Testis (tissue), 5 donors: ENCODE measurements at places on chromosomes 5 and 9. TPM values are rescaled to one million over a fixed set of nuclear protein-coding genes. Genes with fewer than 3 reads are reported as not detected.

Gene KIF3A
- total RNA-seq: 30.8 TPM

Gene SLC1A3
- 10.8 TPM for total RNA-seq

Gene LCN12
- total RNA-seq: 27.8 TPM

Gene HTR1A
- 0.24 TPM for total RNA-seq

Gene PRR16
- total RNA-seq: 0.68 TPM

Gene NMUR2
- total RNA-seq: 5.0 TPM

Gene SPINK7
- not detected for total RNA-seq

Gene NIM1K
- 0.68 TPM for total RNA-seq

- H3K27ac ChIP-seq: no peak overlapping the region
- H3K36me3 ChIP-seq: no peaks in the 10 kb centered on the region
- H3K27me3 ChIP-seq: no peaks in the 10 kb centered on the region
These were observed 18.3 kb downstream of the PTGES2 start for GRCh38 chr9:128109050-128109709.

- peaks cover 3% of the 10 kb centered on the region for H3K4me1 ChIP-seq
- peak; percentile 21 for DNase-seq
- H3K27me3 ChIP-seq: no peaks in the 10 kb centered on the region
- H3K27ac ChIP-seq: no peak overlapping the region
These were observed 70.8 kb downstream of the ACTL7B start for GRCh38 chr9:108784998-108785397.

- no peaks in the 10 kb centered on the region for H3K36me3 ChIP-seq
- no peak overlapping the region for H3K27ac ChIP-seq
- H3K27me3 ChIP-seq: no peaks in the 10 kb centered on the region
- no peak for DNase-seq
- peaks cover 18% of the 10 kb centered on the region for H3K4me1 ChIP-seq
- peak overlapping the region; percentile 98 for H3K4me3 ChIP-seq
These were observed 416 bp upstream of the SNX18 start for GRCh38 chr5:54517174-54517511.

DNA sequence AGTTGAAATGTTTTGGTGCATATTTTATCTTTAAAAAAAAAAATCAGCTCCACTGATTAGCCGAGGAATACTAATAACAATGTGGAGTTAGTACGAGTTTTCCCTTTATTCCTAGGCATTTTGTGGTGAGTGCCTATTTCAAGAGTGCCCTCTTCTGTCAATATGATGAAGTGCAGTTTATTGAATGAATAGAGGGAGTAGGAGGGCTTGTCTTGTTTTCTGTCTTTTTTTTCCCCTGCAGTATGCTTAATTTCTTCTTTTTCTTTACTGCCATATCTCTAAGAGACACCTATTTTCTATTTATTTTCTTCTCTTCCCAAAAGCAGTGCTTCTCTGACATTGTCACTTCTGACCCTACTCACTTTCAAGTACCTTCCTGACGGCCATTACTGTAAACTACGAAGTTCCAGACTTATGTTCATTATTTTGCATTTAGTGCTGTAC is 169.6 kb upstream of the PITX1 start:
- H3K36me3 ChIP-seq: no peaks in the 10 kb centered on the region
- no peak for DNase-seq
- H3K4me1 ChIP-seq: no peaks in the 10 kb centered on the region
- no peaks in the 10 kb centered on the region for H3K27me3 ChIP-seq
- H3K4me3 ChIP-seq: no peak overlapping the region

GRCh38 chr9:78014776-78015175 is 16.8 kb downstream of the GNAQ start:
- DNase-seq: no peak
- peaks cover 8% of the 10 kb centered on the region for H3K4me1 ChIP-seq
- no peak overlapping the region for H3K4me3 ChIP-seq

- no peaks in the 10 kb centered on the region for H3K36me3 ChIP-seq
- peaks cover 17% of the 10 kb centered on the region for H3K4me1 ChIP-seq
- H3K27ac ChIP-seq: peak overlapping the region; percentile 98
- no peak overlapping the region for H3K4me3 ChIP-seq
These were observed 28.4 kb downstream of the ZFP62 start for GRCh38 chr5:180832638-180833068.

DNA sequence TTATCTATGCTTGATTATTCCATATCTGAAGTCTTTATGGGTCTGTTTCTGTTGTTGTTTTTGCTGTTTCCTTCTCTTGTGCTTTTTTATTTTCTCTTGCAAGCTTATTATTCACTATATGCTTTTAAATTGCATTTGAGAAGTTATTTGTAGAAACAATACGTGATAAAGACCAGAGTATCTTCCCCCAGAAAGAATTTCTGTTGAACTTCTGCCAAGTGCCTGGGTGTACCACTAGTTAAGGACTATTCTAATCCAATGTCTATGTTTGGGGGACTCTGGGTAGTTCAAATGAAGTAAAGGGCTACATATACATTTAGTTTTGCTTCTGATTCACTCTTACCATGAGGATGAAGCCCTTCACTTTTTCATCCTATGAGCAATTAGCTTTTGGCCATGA is 54.3 kb downstream of the SLF1 start:
- H3K4me3 ChIP-seq: no peak overlapping the region
- no peaks in the 10 kb centered on the region for H3K36me3 ChIP-seq
- DNase-seq: no peak
- no peak overlapping the region for H3K27ac ChIP-seq
- H3K4me1 ChIP-seq: no peaks in the 10 kb centered on the region
- no peaks in the 10 kb centered on the region for H3K27me3 ChIP-seq

GRCh38 chr9:16136961-16137360 is 584.1 kb downstream of the CCDC171 start:
- H3K36me3 ChIP-seq: no peaks in the 10 kb centered on the region
- no peak overlapping the region for H3K4me3 ChIP-seq
- H3K4me1 ChIP-seq: no peaks in the 10 kb centered on the region
- DNase-seq: no peak

DNA sequence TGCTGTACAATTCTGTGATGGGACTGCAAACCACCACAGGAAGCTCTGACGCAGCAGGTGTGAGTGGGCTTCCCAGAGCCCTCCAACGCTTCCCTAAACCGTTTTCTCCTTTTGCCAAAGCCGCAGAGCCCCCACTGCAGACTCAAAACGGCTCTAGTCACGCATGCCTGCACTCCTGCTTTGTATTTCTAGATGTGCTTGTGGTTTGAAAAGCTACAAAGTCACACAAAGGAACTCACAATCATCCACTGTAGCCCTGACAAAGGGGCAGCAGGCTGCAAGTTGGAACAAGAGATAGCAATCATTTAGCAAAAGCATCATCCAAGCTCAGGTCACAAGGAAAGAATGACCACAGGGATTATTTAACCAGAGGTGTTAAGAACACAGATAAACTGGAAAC is 79.3 kb downstream of the PTPN3 start:
- H3K27ac ChIP-seq: no peak overlapping the region
- no peaks in the 10 kb centered on the region for H3K27me3 ChIP-seq
- no peak overlapping the region for H3K4me3 ChIP-seq
- DNase-seq: no peak

GRCh38 chr9:92723299-92723625 is 41.4 kb downstream of the BICD2 start:
- H3K27ac ChIP-seq: no peak overlapping the region
- H3K27me3 ChIP-seq: no peaks in the 10 kb centered on the region
- DNase-seq: no peak
- H3K4me1 ChIP-seq: peaks cover 8% of the 10 kb centered on the region
- H3K4me3 ChIP-seq: no peak overlapping the region

DNA sequence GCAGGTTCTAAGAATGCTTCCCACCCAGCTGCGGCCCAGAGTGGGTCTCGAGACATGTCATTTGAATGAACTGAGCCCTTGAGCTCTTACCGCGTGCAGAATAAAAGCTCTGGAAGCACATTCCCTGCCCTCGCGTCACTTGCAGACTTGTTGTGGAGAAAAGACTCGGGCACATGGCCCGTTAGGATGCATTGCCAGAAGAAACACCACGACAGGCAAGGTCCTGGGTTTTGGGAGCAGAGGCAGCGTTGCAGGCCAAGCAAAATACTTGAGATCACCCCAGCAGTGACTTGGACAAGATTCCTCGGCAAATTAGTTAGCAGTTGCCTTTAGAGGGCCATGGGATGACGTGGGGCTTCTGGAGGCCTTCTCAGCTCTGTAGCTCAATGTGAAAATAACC is 170.8 kb upstream of the MSX2 start:
- H3K4me1 ChIP-seq: peaks cover 3% of the 10 kb centered on the region
- H3K4me3 ChIP-seq: no peak overlapping the region
- no peak for DNase-seq
- H3K36me3 ChIP-seq: no peaks in the 10 kb centered on the region
- H3K27me3 ChIP-seq: no peaks in the 10 kb centered on the region
- no peak overlapping the region for H3K27ac ChIP-seq

- H3K27me3 ChIP-seq: no peaks in the 10 kb centered on the region
- no peak for DNase-seq
- H3K36me3 ChIP-seq: no peaks in the 10 kb centered on the region
- H3K4me3 ChIP-seq: no peak overlapping the region
These were observed 6.4 kb downstream of the TSPAN17 start for GRCh38 chr5:176653401-176654385.

DNA sequence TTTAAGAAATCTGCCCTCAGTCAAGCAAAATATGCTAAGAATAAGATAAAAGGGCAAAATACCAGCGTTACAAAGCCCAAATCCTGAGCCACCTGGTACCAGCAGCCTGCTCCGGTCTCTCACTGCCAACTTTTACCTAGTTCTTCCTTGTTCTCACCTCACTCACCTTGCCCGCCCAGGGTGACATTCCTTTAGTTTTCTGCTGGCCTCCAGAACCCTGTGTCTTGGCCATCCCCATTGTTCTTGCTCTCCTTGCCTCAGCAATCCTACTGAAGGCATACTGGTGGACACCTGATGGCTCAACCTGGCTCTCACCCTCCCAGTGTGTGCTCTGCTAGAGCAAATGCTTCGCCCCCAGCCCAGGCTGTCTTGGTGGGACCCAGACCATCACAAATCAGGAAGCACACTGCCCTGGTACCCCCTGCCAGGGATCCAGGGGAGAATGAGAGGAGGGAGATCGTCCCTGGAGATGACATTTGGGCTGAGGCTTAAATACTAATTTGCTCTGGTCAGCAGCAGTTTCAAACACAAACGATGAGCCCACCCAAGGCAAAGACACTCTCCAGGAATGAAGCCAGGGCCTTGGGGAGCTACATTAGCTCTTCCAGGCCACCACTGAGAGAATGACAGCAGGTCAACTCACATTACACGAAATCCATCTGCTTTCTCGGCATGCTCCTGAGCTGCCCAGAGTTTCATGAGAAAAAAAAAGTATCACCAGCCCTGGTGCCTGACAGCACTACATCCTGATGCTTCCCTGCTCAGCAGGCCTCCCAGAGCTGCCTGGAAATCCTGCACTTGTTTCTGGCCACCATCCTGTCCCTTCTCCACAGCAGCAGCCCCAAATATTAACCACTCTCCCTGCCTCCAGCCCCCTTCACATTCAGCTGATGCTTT is 12.2 kb upstream of the SEPTIN8 start:
- H3K27ac ChIP-seq: no peak overlapping the region
- H3K4me3 ChIP-seq: no peak overlapping the region
- DNase-seq: peak; percentile 6
- no peaks in the 10 kb centered on the region for H3K4me1 ChIP-seq
- no peaks in the 10 kb centered on the region for H3K27me3 ChIP-seq
